T-cell (primary cell): ENCODE measurements at places on chromosomes 2 and 18. TPM values are rescaled to one million over a fixed set of nuclear protein-coding genes. Genes with fewer than 3 reads are reported as not detected.

- no peaks in the 10 kb centered on the region for H3K4me1 ChIP-seq
- peaks cover 13% of the 10 kb centered on the region for H3K36me3 ChIP-seq
- DNase-seq, result no peak
- no peaks in the 10 kb centered on the region for H3K27me3 ChIP-seq
- no peak overlapping the region for H3K4me3 ChIP-seq
Measured at GRCh38 chr18:57555134-57555533, 31.4 kb downstream of the FECH start.

GRCh38 chr18:30988440-30988839, 54.1 kb downstream of the DSC3 start:
- H3K27ac ChIP-seq, result no peak overlapping the region
- H3K4me1 ChIP-seq, result no peaks in the 10 kb centered on the region
- H3K36me3 ChIP-seq, result no peaks in the 10 kb centered on the region

- no peaks in the 10 kb centered on the region for H3K36me3 ChIP-seq
- no peaks in the 10 kb centered on the region for H3K27me3 ChIP-seq
- peaks cover 15% of the 10 kb centered on the region for H3K4me1 ChIP-seq
- no peak overlapping the region for H3K4me3 ChIP-seq
Measured at GRCh38 chr2:68086166-68086565, 23.4 kb upstream of the C1D start.

DNA sequence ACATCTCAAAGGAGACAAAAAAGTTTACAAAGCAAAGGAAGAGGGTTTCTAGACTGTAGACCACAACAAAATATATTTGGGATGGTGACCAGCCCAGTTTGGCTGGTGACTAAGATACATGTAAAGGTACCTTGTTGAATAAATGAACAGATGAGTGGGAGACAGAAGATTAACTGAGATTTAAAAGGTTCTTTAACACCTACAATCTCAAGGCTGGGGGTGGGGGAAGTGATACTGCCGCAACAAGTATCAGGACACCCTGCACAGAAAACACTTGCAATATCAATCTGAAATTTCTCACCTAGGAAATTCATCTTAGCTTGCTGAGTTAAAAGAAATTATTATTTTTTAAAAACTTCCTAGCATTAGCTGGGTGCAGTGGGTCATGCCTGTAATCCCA, 8.3 kb downstream of the RNF149 start:
- H3K4me3 ChIP-seq, result no peak overlapping the region
- peaks cover 2% of the 10 kb centered on the region for H3K36me3 ChIP-seq
- peaks cover 40% of the 10 kb centered on the region for H3K4me1 ChIP-seq

GRCh38 chr2:71681626-71682025, 228.3 kb downstream of the DYSF start:
- H3K27me3 ChIP-seq, result peaks cover 8% of the 10 kb centered on the region
- H3K36me3 ChIP-seq, result no peaks in the 10 kb centered on the region
- no peak for DNase-seq
- H3K4me1 ChIP-seq, result no peaks in the 10 kb centered on the region
- no peak overlapping the region for H3K27ac ChIP-seq
- H3K4me3 ChIP-seq, result no peak overlapping the region

DNA sequence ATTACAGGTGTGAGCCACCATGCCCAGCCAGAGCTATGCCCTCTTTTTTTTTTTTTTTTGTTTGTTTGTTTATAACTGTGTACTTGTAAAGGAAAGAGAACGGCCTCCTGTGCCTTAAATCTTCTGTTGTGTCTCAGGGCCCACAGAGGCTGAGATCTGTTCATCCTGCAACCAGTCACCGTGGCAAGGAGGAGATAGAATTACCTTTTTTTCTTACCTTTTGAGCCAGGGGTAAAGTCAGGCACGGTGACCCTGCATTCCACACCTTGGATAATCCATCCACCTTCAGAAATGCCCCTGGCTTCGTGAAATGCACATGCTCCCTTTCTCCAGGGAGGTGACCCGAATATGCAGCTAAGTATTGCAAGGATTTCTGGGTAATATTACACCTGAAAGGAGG, 12.8 kb downstream of the NEDD4L start:
- peaks cover 2% of the 10 kb centered on the region for H3K27me3 ChIP-seq
- H3K36me3 ChIP-seq, result no peaks in the 10 kb centered on the region
- no peaks in the 10 kb centered on the region for H3K4me1 ChIP-seq
- no peak overlapping the region for H3K4me3 ChIP-seq

- peaks cover 68% of the 10 kb centered on the region for H3K36me3 ChIP-seq
- H3K4me1 ChIP-seq, result no peaks in the 10 kb centered on the region
- no peak for DNase-seq
- H3K4me3 ChIP-seq, result no peak overlapping the region
- no peak overlapping the region for H3K27ac ChIP-seq
- H3K27me3 ChIP-seq, result no peaks in the 10 kb centered on the region
Measured at GRCh38 chr2:238042090-238042489, 18.7 kb upstream of the SCLY start.

DNA sequence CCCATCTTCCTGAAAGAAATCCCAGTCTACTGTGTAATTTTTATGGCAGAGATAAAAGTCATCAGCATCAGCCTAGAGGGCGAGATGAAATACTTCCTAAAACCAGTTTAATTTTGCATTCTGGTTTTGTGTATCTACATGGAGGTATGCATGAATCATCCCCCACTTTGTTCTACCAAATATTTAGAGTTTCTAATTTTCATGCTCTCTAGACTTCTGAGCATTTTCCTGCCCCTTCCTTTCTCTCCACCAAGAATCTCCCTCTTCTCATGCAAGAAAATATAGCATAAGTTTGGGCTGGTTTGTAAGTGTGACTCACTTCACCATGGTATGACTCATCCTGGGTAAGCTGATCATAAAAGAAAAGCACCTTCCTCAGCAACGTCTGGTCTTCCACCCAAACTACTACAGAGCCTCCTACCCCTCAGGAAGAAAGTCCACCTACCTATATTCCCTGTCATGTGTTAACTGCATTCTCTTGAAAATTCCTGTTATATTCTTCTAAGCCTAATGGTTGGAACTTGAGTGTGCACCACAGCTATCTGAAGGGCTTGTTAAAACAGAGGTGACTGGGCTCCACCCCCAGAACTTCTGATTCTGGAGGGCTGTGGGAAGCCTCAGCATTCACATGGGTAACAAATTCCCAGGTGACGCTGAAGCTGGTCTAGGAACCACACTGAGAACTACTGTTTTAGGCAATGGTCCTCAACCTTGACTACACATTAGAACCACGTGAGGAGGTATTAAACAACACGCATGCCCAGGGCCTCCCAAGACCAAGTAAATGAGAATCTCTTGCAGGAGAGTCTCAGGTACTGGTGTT, 37.4 kb upstream of the RAPGEF4 start:
- H3K36me3 ChIP-seq, result no peaks in the 10 kb centered on the region
- H3K27ac ChIP-seq, result no peak overlapping the region
- peaks cover 7% of the 10 kb centered on the region for H3K4me1 ChIP-seq
- H3K4me3 ChIP-seq, result no peak overlapping the region

DNA sequence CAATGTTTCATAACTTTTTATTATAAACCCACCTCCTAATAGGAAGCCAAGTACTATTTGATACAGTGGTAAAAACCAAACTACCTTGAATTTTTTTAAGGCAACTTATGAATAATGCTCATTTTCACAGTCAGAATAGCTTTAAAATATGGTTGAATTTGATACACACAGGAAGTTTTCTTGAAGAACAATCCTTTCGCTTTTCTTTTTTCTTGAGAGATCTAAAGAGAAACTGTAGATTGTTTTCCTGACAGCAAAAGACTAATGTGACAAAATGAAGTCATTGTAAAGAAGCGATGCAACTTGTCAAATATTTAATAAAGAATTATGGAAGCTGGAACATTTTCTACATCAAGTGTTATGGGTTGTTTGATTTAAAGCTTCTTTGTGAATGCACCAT, 227.7 kb downstream of the ALPK2 start:
- no peak for DNase-seq
- peaks cover 5% of the 10 kb centered on the region for H3K27me3 ChIP-seq
- no peaks in the 10 kb centered on the region for H3K36me3 ChIP-seq
- H3K4me3 ChIP-seq, result no peak overlapping the region
- peak overlapping the region; percentile 25 for H3K27ac ChIP-seq
- peaks cover 4% of the 10 kb centered on the region for H3K4me1 ChIP-seq

GRCh38 chr18:64259871-64260270, 111.0 kb upstream of the LINC00305 start:
- H3K36me3 ChIP-seq, result no peaks in the 10 kb centered on the region
- DNase-seq, result no peak
- H3K4me1 ChIP-seq, result no peaks in the 10 kb centered on the region
- no peaks in the 10 kb centered on the region for H3K27me3 ChIP-seq

DNA sequence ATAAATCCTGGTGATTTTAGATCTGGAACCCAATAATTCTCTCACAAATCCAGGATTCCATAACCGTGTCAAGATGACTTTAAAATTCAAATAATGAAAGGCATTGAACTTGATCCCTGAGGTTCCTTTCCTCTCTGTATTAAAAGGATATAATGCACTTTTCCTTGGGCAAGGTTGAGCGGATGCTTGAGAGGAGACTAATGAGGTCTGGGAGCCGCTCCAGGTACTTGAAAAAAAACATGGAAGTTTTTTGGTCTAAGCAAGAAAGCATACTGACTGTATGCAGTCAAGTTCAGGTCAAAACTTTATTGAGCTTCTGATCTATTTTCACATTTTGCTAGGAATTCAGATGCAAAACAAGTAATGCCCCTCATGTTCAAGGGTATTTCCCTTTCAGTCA, 318.5 kb downstream of the RAD51AP2 start:
- H3K4me3 ChIP-seq, result no peak overlapping the region
- H3K27ac ChIP-seq, result no peak overlapping the region
- no peaks in the 10 kb centered on the region for H3K27me3 ChIP-seq
- H3K4me1 ChIP-seq, result no peaks in the 10 kb centered on the region
- no peak for DNase-seq

GRCh38 chr2:31222071-31222470, 4.8 kb upstream of the CAPN14 start:
- no peaks in the 10 kb centered on the region for H3K4me1 ChIP-seq
- DNase-seq, result no peak
- H3K4me3 ChIP-seq, result no peak overlapping the region
- no peak overlapping the region for H3K27ac ChIP-seq
- H3K27me3 ChIP-seq, result no peaks in the 10 kb centered on the region

GRCh38 chr2:224843141-224843540, 127.0 kb upstream of the CCDC195 start:
- H3K27me3 ChIP-seq, result no peaks in the 10 kb centered on the region
- no peak overlapping the region for H3K27ac ChIP-seq
- H3K36me3 ChIP-seq, result peaks cover 19% of the 10 kb centered on the region
- no peak for DNase-seq

RBMS1 gene
- total RNA-seq, result 94.2 TPM

CD207 gene
- total RNA-seq, result not detected

GAL3ST2 gene
- total RNA-seq, result 1.4 TPM

SLC40A1 gene
- total RNA-seq, result 23.7 TPM

BBS5 gene
- 2.0 TPM for total RNA-seq

CDK5R2 gene
- not detected for total RNA-seq
